Left renal pelvis (tissue), 4 donors: ENCODE measurements at places on chromosomes 7 and 10.

- no peak for DNase-seq
These were observed 2.9 kb downstream of the ZNF365 start for GRCh38 chr10:62377026-62377415.

- DNase-seq: no peak
These were observed 2.2 kb downstream of the PVRIG start for GRCh38 chr7:100221767-100222444.

DNA sequence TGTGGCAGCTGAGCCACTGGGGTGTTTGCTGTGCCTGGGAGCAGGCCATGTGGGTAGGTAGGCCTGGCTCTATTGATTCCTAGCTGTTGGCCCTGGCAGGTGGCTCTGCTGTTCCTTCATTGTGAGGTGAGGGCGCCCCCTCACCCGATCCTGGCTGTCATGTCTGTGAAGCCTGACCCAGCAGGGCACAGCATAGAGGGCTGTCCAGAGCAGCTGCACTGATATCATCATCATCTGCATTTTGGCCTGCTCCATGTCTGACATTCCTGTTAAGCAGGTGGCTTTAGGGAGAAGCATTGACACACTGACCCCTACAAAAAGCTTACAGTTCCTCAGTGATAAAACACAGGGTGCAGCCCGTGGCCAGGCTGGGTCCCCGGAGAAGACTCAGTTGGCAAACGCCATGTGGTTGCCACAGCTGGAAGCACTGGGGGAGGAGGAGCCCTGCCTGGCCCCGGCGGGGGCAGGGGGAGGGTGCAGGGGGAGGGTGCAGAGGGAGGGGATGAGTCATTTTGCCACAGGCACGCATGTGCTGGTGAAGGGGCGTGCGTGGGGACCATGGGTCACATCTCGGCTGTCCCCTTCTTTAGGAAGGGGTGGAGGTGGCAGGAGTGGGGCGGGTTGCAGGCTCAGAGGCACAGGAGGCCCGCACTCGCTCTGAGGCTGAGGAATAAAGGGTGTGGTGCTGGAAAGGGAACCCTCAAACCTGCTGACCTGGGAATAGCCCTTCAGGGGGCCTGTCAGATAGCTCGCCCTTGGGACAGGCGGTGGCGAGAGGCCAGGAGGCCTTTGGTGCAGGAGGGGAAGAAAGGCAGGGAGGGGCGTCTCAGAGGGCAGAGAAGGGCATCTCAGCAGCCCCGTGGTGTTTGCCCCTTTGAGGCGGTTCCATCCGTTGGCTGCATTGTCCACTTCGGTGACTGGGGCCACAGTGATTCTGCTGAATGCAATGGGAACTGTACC is 31.6 kb downstream of the IKZF1 start:
- DNase-seq: no peak

GRCh38 chr10:15300697-15301096 is 70.4 kb downstream of the FAM171A1 start:
- DNase-seq: no peak

GRCh38 chr10:52353960-52354394 is 39.9 kb downstream of the DKK1 start:
- DNase-seq: no peak

DNA sequence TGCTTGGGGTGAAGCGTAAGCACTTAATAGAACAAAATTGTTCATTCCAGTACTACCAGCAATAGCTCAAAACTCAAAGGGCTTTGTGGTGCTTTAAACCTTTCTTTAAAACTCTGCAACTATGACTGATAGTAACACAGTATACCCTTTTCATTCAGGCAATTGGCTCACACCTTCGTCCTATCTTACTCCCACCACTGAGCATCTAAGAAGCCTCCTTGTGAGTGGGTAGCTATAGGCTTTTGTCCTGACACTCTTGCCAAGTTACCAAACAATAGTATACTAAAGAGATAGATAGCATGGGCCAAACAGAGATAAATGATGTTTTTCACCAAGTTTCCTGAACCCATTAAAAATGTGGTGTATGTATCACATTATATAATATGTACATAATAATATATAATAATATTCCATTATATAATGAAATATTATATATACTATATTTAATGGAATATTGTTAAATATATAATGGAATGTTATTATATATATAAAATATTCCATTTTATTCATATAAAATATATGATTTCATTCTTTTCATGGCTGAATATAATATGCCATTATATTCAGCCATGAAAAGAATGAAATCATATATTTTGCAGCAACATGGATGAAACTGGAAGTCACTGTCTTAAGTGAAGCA is 96.2 kb downstream of the TES start:
- no peak for DNase-seq

DNA sequence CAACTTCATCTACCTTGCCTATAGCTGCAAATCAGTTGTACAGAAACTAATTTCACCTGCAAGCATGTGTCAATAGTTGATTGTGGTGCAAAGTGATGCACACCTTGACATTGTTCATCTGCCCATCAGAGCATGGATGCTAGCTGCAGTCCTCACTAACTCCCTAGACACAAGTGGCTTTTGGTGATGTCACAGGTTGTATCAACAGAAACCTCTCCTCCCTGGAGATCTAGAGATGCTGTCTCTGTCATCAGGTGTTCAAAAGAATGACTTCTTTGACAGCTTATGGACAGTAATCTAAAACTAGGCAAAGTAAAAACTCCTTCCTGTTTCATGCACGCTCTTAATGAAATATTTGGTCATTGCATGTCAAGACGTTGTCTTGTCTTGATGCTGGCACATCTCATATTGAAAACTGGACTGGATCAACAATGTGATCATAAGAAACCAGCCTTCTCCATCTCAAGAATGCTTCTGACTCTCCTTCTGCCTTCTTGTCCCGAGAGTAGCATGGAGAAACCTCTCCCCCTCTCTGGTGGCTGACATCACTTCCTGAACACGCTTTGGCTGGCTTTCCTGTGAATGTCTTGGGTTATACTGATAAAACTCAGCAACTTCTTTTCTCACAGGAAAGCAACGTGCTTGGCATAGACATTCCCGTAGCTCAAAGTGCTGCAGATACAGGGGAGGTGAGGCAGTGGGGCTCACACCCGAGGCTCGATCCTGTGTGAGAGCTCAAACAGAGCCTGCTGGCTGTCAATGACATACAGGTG is 176.2 kb upstream of the CDCA7L start:
- DNase-seq: no peak

GRCh38 chr10:5364890-5365338 is at the start of gene UCN3:
TSS of gene UCN3 (plus strand) at chr10:5364966. CDS start at chr10:5373721, 8,755 bp downstream.
- no peak for DNase-seq

DNA sequence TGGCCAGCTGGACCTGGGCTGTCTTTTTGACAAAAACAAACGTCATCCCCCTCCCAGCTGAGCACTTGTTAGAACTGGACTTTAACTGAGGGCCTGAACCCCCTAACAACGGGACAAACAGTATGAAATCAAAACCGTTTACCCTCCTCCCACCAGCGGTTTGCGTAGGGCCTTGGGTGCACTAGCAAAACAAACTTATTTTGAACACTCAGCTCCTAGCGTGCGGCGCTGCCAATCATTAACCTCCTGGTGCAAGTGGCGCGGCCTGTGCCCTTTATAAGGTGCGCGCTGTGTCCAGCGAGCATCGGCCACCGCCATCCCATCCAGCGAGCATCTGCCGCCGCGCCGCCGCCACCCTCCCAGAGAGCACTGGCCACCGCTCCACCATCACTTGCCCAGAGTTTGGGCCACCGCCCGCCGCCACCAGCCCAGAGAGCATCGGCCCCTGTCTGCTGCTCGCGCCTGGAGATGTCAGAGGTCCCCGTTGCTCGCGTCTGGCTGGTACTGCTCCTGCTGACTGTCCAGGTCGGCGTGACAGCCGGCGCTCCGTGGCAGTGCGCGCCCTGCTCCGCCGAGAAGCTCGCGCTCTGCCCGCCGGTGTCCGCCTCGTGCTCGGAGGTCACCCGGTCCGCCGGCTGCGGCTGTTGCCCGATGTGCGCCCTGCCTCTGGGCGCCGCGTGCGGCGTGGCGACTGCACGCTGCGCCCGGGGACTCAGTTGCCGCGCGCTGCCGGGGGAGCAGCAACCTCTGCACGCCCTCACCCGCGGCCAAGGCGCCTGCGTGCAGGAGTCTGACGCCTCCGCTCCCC is at the start of gene IGFBP1:
Gene IGFBP1 (plus strand): TSS at position 304 of the 808 bp plus-strand sequence. CDS start 165 bp downstream, at position 469.
- no peak for DNase-seq

DNA sequence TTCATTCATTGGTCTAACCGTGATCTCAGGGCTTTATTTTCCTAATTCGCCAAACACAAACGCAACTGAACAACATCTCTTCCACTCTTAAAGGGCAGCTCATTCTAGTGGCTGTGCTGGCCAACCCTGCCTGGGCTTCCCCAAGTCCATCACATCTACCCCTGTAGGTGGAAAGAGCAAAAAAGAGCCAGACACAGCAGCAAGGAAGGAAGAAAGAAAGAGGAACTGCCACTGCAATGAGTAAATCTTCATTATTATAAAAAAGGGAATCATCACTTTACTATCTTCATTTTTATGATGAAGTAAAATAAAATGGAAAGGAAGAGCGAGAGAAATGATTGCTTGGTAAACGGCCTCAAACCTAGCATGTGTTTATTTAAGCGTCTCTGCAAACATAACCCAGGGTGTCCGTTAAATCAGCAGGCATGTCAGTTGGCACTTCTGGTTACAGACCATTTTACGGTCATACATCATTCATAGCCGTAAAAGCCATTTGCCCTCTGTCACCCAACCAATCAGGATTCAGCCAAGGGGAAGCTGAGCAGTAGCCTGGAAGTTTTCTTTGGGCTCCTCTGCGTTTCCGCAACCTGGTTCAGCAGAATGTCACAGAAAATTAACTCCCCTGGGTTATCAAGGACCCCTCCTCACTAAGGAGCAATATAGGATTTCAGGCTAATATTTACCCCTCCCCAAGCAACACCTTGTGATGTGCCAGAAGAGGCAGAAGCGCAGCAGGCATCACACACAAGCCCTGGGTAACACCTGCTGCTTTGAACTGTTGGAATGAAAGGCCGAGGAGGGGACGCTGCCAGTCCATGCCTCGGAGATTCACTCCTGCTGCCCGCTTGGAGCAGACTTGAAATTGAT is 234.0 kb downstream of the SNX10 start:
- no peak for DNase-seq

- DNase-seq: no peak
These were observed 30.6 kb downstream of the SORBS1 start for GRCh38 chr10:95530561-95530960.

DNA sequence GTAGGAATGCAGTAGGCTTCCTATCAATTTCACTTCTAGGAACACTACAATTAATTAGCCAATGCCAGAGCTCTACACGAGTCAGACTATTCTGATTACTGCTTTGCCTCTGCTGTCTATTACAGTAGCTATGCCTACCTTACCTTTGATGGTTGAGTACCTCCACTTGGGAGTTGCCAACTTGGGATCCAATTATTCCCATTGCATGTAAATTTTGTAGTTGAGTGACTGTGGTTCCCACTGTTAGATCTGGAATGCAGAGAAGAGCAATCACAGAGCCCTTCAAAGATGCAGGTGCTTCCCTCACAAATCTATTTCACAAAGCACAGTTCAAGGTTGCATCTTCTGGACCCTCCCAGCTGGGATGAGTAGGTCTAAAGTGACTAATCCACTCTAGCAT is 62.9 kb upstream of the AASS start:
- no peak for DNase-seq

GRCh38 chr7:102457352-102457924 is 7.2 kb downstream of the ALKBH4 start:
- DNase-seq: no peak

GRCh38 chr10:25405871-25406270 is 231.1 kb downstream of the GPR158 start:
- DNase-seq: no peak

- no peak for DNase-seq
These were observed 12.2 kb upstream of the SLC35B4 start for GRCh38 chr7:134328900-134329299.

DNA sequence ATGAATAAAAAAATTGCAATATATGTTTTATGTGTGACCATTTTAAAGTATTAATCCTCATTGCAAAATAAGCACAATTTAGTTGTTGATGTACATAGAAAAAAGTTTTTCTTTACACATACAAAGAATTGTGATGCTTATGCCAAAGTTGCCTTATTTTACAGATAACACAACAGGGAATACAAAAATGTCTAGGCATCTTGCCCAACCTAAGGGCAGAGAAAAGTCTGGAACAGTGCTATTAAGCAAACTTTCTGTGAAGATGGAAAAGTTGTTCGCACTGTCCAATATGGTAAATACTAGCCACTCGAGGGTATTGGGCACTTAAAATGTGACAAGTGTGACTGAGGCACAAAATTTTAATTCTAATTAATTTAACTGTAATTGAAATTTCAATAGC is 190.2 kb upstream of the HGF start:
- no peak for DNase-seq

DNA sequence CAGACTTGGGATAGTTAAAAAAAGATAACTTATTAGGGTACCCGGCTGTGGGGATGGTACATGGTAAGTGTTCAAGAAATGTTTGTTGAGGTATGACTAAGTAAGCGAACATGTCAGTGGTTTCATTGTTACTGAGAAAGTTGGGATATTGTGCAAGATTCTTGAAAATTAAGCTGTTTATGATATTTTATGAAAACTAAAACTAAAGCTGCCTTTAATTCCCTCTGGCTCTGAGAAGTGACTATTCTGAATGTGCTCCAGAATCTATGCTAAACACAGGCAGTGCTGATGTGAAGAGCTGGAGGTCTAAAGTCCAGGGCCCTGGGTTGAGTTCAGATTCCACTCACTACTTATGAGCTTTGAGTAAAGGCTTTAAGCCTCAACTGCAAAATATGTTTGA is 72.9 kb downstream of the AOAH start:
- DNase-seq: no peak

DNA sequence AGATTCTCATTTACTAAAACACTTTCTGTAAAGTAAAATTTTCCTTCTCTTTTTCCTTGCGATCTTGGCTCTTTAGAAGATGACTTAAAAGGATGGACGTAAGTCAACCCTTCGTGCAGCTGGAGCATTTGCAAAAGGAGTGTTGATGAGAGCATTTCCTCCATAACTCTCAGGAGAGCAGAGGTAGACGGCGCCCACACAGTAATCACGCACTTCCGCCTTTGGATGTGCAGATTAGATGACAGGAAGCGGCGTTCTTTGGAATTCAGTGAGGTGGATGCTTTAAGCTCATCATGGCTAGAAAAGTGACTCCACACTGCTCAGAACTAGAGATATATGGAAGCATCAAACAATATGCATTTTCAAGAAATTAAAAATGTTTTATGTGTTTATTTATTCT is 43.0 kb upstream of the NPS start:
- DNase-seq: no peak

GRCh38 chr7:99032928-99033327 is 111.0 kb downstream of the SMURF1 start:
- no peak for DNase-seq

GRCh38 chr10:118047157-118047719 is 497 bp upstream of the RAB11FIP2 start:
- DNase-seq: no peak

- no peak for DNase-seq
These were observed 6.4 kb downstream of the GCK start for GRCh38 chr7:44182827-44183226.

DNA sequence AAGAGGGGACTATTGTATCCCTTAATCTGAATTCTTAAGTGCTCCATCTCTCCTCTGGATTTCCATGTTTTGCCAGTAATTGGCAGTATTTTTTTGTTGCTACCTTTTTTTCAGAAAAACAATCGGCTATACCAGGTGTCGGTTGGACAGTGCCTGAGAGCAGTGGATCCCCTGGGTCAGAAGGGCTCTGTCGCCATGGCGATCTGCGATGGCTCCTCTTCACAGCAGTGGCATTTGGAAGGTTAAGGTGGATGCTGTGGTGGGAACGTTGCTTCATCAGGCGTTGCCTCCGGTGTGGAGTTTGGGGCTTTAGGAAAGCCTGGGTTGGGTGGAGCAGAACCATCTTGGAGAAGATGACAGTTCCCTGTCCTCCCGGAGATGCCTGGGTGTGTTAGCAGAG is 96.0 kb downstream of the GALNT11 start:
- no peak for DNase-seq
